GM19239 (cell line): ENCODE measurements at places on chromosomes 6 and 20.

- DNase-seq, result no peak
Measured at GRCh38 chr20:32978009-32978335, 26.3 kb downstream of the SUN5 start.

GRCh38 chr6:105884011-105884410 lies 202.1 kb upstream of the PRDM1 start:
- DNase-seq, result no peak

DNA sequence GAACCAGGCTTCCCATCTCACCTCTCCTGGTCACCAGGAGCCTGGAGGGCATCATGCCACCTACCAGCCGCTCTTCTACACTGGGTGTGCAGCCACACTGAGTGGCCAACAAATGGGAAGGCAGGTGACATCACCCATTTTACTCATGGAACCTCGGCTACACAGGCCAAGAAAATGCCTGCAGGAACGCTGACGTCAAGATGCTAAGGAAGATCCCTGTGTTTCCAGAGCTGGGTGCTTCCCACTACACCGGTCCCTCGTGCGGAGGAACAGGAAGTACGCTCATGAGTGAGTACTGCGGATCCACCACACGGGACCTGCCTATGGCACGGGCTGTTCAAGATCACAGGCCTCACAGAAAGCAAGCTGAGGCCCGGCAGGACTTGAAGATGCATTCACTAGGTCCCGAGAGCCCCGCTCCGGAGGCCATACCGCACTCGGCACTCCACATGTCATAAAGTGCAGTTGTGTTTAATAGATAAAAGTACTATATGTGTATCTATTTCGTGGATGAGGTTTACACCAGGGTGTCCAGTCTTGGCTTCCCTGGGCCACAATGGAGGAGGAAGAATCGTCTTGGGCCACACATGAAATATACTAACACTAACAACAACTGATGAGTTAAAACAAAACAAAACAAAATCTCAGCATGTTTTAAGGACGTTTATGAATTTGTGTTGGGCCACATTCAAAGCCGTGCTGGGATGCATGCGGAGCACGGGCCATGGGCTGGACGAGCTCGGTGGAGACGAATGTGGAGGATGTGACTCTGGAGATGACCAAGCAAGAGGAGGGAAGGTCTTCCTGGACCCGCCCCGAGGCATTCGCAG lies 257.9 kb downstream of the THBS2 start:
- no peak for DNase-seq

DNA sequence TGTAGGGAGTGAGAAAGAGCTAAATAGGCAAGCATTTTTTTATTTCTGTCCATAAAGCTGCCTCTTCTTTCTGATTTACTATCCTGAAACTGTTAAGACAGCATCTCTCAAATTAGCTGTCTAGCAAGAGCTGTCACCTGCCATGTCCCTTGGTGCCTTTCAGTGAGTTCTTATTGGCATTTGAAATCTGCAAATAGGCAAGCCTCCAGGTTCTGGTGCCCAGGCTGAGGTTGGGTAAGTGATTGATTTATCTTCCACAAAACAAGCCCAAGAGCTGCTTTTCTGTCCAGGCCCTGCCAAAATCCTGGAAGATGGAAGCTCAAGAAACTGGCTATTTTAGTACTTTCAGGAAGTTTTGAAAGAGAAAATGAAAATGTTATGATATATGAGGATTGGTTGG lies 22.4 kb downstream of the MANEA start:
- no peak for DNase-seq

GRCh38 chr6:90928051-90928450 lies 341.2 kb upstream of the MAP3K7 start:
- no peak for DNase-seq

- no peak for DNase-seq
Measured at GRCh38 chr6:169959136-169960002, 207.9 kb downstream of the ERMARD start.

GRCh38 chr6:117354671-117355070 lies 71.1 kb downstream of the ROS1 start:
- DNase-seq, result no peak

DNA sequence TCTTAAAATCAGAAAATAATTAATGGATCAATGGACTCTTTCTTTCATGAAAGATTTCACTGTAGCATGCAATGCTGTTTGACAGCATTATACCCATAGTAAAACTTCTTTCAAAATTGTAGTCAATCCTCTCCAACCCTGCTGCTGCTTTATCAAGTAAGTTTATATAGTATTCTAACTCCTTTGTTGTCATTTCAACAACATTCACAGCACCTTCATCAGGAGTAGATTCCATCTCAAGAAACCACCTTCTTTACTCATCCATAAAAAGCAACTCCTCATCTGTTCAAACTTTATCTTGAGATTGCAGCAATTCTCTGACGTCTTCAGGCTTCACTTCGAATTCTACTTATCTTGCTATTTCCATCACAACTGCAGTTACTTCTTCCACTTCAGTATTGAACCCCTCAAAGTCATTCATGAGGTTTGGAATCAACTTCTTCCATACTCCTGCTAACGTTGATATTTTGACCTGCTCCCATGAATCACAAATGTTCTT lies 26.4 kb upstream of the BACH2 start:
- no peak for DNase-seq
